Placental epithelial cell (primary cell): ENCODE measurements at places on chromosomes 5 and 9. TPM values are rescaled to one million over a fixed set of nuclear protein-coding genes. Genes with fewer than 3 reads are reported as not detected.

TAF11L10 gene
- 0.39 TPM in 1 of 2 replicates, not detected in the other for total RNA-seq

FAM163B gene
- total RNA-seq = not detected in 2 replicates

NDFIP1 gene
- total RNA-seq = 72.7 and 78.5 TPM in 2 replicates

LCN12 gene
- 1.1 TPM in 1 of 2 replicates, not detected in the other for total RNA-seq

F2RL1 gene
- 2.0 and 2.8 TPM in 2 replicates for total RNA-seq

GALNT12 gene
- 7.9 and 14.3 TPM in 2 replicates for total RNA-seq

LEAP2 gene
- total RNA-seq = 0.39 TPM in 1 of 2 replicates, not detected in the other

SLC36A3 gene
- total RNA-seq = 0.11 TPM in 1 of 2 replicates, not detected in the other

TAL2 gene
- total RNA-seq = not detected in 2 replicates

SSNA1 gene
- total RNA-seq = 72.2 and 73.2 TPM in 2 replicates

FOXD4 gene
- under 0.01 TPM in 1 of 2 replicates, not detected in the other for total RNA-seq

PDGFRB gene
- total RNA-seq = 10.2 and 10.6 TPM in 2 replicates

SPINK7 gene
- total RNA-seq = not detected in 2 replicates

PCDHGB2 gene
- total RNA-seq = 0.33 and 2.4 TPM in 2 replicates
